Erythroblast (primary cell): ENCODE measurements at places on chromosomes 1 and 21.

GRCh38 chr21:42818328-42818749 lies 61.0 kb downstream of the WDR4 start:
- DNase-seq = peak; percentile 52

- DNase-seq = no peak
Measured at GRCh38 chr1:9371391-9371935, 78.8 kb downstream of the SPSB1 start.

DNA sequence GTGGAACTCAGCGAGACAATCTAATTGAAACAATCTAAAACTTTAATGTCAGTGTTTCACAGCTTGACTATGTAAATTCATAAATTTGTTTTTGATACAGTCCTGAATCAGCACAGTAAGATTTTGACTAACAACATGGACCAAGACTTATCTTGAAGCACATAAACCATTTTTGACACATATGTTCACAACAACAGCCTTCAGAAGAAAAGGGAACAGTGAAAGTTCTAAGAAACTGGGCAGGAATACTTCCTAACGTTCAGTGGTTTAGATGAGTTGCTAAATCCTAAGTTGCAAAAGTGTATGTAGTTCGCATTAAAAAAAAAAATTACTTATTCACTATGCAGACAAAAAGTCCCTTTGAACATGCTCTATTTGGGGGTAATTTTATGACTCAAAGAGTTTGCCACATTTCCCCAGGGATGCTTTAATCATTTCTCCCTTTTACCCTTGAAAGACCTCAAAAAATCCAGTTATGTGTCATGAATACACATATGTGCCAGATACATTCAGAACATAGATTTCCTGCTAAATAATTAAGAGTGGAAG lies 120.2 kb downstream of the MRPL39 start:
- no peak for DNase-seq

GRCh38 chr1:60279798-60280197 lies 206.2 kb upstream of the C1orf87 start:
- no peak for DNase-seq

DNA sequence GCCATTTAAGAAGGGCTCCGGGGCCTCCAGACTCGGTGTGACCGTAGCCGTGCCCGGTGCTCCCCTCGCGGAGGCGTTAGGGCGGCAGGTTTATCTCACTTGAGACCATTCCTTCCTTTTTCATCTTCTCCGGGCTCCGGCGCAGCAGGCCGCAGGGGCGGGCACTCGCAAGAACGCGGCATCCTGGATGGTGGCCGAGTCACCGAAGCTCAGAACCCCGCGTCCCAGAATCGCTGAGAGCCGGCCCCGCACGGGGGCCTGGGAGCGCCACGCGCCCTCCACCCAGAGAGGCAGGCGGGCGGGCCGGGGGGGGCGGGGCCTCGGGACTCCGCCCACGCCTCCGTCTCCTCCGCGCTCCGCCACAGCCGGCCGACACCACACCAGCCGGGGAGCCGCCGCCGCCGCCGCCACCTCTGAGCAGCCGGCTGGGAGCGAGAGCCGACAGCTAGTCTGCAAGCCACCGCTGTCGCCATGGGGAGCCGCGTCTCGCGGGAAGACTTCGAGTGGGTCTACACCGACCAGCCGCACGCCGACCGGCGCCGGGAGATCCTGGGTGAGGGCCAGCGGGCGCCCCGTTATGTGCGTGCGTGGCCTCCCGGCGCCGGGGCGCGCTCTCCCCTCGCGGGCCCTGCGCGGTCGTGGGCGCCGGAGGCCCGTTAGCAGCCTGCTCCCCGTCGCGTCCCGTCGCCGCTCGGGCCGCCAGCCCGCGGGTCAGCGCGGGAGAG lies at the start of gene DEGS1:
DEGS1 (plus strand) TSS at position 375 of the 725 bp plus-strand sequence; CDS start at position 472, 97 bp downstream.
- DNase-seq = peak; percentile 93

DNA sequence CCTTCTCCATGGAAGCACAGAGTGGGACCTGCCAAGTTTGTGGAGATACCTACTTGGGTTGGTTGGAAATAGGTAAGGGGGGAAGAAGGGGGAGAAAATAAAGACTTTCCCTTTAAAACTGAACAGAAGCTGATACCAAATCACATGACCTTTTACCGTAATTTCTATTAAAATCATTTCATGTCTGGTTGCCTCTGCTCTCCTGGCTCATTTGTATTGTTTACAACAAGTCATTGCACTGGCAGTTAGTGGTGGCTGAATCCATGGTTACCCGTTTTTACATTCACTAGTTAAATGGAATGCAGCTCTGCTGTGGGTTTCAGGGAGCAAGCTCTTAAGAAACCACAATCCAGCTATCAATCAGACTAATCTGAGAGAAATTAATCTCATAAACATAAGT lies 353.7 kb upstream of the ESRRG start:
- DNase-seq = no peak

- DNase-seq = no peak
Measured at GRCh38 chr1:30295674-30296073, 427.7 kb downstream of the MATN1 start.

GRCh38 chr1:229410692-229411433 lies 23.0 kb downstream of the ACTA1 start:
- no peak for DNase-seq

GRCh38 chr1:18536356-18536755 lies 55.6 kb downstream of the KLHDC7A start:
- DNase-seq = no peak

- DNase-seq = no peak
Measured at GRCh38 chr1:160200786-160201185, 4.4 kb upstream of the PEA15 start.

GRCh38 chr1:229130028-229130668 lies 140.8 kb upstream of the RAB4A start:
- DNase-seq = no peak

GRCh38 chr1:206472024-206472423 lies 1.7 kb downstream of the IKBKE start:
- no peak for DNase-seq

- no peak for DNase-seq
Measured at GRCh38 chr1:154806333-154806732, 63.7 kb downstream of the KCNN3 start.

DNA sequence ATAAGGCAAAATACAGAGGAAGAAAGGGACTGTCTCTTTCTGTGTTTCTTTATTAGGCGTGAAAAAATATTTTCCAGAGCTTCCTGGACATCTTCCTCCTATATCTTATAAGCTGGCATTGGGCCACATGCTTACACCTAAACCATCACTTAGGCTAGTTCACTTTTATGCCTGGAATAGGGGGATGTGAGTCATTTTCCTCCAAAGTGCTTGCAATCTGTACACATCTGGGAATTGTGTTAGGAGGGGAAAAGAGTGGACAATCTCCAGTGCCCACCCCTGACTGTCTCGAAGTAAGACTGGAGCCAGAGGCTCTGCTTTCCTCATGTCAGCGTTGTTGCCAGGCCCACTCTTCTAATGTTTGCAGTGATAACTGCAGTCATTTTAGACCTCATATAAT lies 29.9 kb downstream of the GIPC2 start:
- DNase-seq = no peak

DNA sequence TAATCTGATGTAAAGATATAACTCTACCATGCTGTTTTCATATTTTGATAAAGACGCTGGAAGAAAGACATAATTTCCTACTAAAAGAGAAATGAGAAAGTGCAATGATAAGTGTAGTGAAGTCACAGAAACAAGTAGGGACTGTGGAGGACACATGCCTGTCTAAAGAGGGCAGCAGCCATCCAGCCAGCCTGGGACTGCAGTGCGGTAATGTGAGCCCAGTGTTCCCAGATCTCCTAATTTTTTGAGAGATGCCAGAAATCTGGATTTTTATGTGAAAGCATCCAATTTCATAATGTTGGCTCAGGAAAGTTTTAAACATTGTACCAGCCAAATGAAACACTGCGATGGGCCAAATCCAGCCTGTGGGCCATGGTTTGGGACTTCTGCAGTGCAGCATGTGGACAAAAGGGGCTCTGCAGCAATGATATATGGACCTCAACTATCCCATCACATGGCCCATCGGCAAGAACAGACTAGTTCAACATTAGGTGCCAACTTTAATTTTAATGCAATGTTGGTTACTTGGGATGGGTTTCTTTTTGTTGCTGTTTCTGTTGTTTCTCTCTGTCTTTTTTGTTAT lies 329.5 kb downstream of the LTN1 start:
- no peak for DNase-seq

DNA sequence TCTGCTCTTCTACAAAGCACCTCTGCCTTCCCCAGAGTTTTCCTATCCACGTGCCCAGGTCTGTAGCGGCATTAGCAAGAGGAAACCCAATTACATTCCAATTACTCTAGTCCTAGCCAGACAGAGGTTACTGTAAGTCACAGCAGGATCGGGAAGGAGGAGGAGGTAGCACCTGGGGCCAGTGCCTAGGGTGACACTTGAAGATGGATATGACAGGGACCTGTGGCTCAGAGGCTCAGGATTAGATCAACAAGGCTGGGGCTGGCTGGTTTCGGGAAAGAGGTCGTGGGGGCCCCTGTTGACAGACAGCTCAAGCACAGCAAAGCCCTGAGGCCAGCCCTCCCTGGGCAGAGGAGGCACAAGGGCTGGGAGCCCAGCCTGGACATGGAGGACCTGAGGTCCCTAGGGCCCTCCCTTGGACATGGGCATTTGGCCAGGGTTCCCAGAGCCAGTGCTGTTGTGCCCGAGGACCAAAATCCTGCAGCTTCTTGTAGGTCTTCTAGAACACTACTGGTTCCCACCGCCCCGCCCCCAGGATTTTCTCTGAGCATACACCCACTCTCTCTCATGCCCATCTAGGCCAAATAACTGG lies 3.0 kb upstream of the HCRTR1 start:
- DNase-seq = no peak

- no peak for DNase-seq
Measured at GRCh38 chr21:42401154-42401553, 2.5 kb upstream of the UBASH3A start.

- no peak for DNase-seq
Measured at GRCh38 chr1:222790520-222790919, 24.3 kb upstream of the DISP1 start.

DNA sequence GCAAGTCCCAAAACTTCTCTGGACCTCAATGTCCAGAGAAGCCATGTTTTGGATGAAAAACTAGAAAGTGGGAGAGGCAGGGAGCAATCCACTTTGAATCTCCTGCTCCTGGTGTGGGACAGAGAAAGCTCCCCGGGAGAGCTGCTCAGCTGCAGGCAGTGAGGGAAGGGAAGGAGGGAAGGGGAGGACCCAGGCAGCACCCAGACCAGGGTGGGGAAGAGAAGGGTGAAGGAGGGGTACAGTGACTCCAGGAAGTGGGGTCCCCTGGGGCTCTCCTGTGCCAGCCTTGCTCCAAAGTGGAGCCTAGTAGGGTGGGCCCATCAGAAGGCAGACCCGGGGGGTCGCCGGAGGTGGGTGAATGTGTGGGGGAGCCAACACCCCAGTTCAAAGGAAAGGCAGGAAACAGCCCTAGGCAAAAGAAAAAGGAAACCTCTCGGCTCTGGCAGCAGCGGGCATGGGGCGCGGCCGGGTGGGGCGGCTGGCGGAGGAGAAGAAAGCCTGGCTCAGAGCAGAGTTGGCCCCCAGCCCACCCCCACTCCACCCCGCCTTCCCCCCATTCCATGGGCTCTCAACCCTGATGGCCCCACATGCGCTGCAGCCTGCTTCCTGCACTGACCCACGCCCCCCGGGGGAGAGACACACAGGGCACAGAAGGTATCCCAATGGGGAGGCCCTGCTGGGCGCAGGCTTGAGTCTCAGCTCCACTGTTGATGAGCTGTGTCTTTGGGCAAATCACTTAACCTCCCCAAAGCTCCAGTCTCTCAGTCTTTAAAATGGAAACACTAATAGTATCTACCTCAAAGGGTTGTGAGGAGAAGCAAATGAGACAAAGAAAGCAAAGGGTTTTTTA lies 5.7 kb downstream of the LGR6 start:
- no peak for DNase-seq

DNA sequence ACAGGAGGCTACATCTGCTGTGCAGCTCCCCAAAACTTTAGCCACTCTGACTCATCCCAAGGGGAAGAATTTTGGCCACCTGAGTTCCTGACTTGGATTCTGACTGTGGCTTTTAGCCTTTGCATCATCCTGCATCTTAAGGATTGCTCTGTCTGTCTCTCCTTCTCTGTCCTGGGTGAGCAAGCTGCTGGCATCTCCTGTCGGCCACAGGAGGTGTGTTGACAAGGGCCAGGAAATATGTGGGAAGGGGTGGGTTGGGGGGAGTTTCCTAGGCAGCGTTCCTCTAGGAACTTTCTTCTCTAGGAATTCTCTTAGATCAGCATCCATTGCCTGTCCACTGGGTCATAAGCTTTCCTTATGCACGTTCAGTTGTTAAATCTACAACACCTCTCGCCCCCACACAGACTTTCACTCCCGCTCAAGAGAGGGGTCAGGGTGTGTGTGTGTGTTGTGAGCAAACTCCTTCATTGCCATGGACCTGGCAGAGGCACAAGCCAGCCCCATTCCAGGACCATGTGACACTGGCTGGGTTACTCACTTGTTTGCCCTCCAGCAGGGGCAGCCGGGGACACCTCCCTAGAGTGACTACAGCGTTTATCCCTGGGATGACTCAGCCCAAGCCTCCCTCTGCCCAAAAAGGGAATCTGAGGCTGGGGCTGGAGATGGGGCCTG lies 145.0 kb upstream of the DUSP10 start:
- no peak for DNase-seq

GRCh38 chr1:41582851-41583657 lies 98.6 kb upstream of the EDN2 start:
- no peak for DNase-seq

DNA sequence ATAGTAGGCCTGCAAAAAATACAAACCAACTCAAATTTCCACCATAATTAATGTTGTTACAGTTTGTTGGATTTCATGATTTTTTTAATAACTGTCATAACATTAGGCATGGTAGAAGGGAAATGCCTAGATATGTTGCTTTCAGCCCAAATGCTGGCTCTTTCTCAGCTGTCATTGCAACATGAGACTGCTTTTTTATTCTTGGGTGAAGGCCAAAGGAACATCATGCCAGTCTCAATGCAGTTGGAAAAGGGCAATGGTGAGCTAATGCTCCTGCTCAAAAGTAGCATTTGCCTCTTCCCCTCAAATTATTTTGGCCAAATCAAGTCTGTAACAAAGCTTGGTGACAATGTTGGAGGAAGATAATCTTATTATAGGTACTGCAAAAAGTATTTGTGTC lies 877.7 kb upstream of the PRMT6 start:
- DNase-seq = no peak

- DNase-seq = no peak
Measured at GRCh38 chr1:219159946-219160645, 13.6 kb upstream of the LYPLAL1 start.
